NB4 (cell line): ENCODE measurements at places on chromosomes 5 and 9.

DNA sequence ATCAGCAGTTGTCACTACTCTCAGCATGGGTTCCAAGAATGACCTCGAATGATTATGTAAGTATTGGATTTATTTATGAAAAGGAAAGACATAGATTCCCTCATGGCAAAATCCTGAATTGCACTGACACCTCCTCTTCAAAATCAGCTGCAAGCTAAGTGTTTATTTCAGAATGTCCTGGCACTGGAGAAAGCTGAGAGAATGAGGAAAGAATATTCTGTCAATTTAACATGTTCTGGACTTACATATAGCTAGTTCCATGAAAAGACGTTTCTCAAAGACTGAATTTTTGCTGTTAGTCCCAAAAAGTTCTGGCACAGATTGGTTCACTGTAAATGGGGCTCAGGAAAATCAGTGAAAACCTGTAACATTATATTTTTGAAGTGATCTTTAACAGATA, 120.3 kb downstream of the NREP start:
- no peak for DNase-seq

DNA sequence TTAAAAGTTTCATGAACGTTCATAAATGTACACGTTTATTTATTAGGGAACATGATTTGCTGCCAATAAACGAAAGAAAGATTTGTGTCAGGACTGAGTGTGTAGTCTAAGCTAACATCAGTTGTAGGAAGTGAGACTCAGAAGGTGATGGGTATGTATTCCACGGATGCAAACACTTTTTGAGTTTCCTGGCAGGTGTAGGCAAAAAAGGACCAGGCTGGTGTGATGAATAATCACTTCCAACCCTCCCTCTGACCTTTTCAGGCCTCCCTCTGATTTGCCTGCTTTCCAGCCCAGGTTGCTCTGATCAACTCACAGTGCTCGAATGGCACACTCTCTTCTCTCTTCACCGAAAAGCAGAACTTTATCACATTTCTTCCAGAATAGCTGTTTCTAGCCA, 51.8 kb downstream of the BASP1 start:
- DNase-seq = no peak

- DNase-seq = no peak
These were observed 56.1 kb downstream of the ANKRD55 start for GRCh38 chr5:56176871-56177533.

GRCh38 chr9:27584931-27585330, 11.7 kb upstream of the C9orf72 start:
- no peak for DNase-seq

- DNase-seq = no peak
These were observed 72.8 kb downstream of the PRRT1B start for GRCh38 chr9:131618071-131618479.

GRCh38 chr9:92963831-92964606, 16.7 kb downstream of the FGD3 start:
- peak; percentile 91 for DNase-seq

- peak; percentile 56 for DNase-seq
These were observed at the start of gene STC2 for GRCh38 chr5:173327948-173328843. Gene STC2 (minus strand): TSS chr5:173328414. CDS start chr5:173328193, 221 bp downstream.

DNA sequence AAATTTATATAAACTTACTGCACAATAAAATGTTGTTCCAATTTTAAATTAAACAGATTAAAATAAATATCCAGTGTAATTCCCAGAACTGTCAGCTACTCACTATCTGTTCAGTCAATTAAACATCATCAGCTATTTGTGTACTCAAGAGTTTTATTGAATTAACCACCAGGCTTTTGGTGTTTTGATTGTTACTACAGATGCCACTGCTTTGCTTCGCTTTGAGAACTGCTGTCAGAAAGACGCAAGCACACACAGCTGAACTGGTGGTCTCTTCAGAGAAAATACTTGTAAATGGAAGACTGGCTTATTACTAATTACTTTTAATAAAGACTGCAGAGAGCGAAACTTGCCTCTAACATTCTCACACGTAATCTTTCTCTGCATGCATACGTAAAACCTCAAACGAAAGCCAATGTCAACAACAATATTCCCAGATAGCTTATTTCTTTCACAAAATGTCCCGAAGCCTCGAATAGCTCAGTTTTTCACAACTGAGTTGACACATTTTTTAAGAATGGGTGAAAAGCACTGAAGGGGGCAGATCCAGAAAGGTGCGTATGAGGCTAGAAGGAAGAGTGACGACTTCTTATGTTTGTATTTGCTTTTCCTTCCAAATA, 259.6 kb upstream of the RPS23 start:
- DNase-seq = no peak

DNA sequence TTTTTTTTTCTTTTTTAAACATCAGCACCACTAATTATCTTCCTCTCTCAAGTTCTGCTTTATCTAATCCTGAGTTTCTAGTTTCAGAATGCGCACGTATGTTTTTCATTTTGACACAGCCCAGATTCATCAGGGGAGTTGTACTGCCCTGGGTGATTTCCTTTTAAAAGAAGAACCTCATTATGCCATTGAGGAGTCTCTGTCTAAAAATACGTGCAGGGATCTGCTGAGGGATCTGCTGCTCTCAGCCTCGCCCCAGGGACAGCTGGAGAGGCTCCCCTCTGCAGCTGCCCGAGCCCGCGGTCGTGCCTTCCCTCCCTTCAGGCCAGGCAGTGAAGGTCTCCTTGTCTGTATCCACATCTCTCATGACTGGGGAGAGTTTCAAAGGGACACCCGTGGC, 273.1 kb downstream of the ARHGEF28 start:
- DNase-seq = no peak

- no peak for DNase-seq
These were observed 297.9 kb upstream of the PCSK5 start for GRCh38 chr9:75592586-75592985.

- no peak for DNase-seq
These were observed 79.8 kb downstream of the RGS7BP start for GRCh38 chr5:64585646-64586045.

DNA sequence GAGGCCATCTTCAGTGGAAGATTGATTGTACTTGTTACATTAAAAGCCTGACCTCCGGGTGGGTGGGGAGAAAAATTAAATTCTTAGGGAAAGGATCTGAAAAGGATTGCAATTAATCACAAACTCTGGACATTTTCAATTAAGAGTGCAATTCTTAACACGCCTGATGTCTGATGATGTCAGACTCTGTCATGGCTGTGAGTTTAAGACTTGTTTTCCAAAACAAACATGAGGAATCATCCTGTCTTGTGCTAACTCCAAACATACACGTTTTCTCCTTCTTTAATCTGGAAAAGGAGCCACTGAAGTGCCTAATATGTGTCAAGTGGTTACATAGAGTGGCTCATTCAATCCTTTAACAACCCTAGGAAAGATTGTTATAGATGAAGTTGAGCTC, 60.4 kb upstream of the SMIM23 start:
- no peak for DNase-seq

- DNase-seq = peak; percentile 85
These were observed 23.4 kb downstream of the SPACA9 start for GRCh38 chr9:132901858-132902831.

DNA sequence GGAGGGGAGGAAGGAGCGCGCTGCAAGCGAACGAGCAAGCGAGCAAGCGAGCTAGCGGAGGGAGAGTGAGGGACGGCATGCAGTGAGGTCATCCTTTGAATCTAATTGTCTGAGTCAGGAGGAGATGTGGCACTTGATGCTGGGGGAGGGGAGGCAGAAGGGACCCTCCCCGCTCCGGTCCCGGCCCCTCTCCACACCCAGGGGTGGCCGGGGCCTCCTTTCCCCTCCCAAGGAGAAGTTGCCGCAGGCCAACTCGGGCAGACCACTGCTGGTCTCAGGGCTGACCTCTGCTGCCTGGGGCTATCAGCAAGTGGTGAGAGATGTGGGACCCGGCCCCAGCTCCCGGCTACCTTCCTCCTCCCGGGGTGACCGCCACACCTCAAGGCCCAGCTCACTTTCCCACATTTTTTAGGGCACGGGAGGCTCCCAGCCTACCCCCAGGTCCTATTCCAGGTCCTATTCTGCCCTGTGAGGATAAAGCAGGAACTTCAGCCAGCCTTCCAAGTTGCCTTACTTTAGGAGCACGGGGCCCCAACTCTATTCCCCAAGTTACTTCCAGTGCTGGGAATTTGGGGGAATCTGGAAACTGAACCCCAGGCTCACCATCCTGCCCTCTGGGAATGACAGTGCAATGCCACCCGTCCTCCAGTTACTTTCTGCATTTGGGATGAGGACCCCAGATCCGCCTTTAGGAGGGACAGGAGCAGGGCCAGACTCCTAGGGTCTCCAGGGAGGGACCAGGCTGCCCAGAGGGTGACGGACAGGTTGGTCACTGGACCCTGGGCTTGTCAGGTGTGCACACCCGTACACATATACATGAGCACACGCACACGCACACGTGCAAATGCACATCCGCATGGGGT, 11.1 kb downstream of the CNTFR start:
- DNase-seq = peak; percentile 46

GRCh38 chr9:90299968-90300367, 342.7 kb downstream of the DIRAS2 start:
- DNase-seq = no peak

DNA sequence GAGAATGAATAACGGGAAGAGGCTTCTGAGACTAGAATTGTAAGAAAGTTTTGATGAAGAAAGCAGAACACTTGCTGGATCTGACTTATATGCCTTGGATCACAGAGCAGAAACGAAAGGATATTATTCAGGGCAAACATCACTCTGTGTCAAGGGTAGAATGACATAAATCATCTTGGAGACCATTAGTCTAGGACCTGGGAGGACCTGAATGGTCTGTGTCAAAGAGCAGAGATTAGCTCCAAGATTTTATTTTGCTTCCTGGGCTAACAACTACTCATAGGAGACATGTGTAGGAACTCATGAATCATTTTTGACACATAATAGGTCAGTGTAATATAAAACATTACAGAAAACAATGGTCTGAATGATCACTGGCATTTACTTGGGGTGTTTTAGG, 417.9 kb downstream of the SLCO4C1 start:
- DNase-seq = no peak

GRCh38 chr9:122988920-122989621, 44.4 kb upstream of the GPR21 start:
- no peak for DNase-seq

GRCh38 chr5:24364711-24365110, 280.1 kb downstream of the CDH10 start:
- no peak for DNase-seq

- DNase-seq = no peak
These were observed 118.0 kb upstream of the PCA3 start for GRCh38 chr9:76646249-76646648.

DNA sequence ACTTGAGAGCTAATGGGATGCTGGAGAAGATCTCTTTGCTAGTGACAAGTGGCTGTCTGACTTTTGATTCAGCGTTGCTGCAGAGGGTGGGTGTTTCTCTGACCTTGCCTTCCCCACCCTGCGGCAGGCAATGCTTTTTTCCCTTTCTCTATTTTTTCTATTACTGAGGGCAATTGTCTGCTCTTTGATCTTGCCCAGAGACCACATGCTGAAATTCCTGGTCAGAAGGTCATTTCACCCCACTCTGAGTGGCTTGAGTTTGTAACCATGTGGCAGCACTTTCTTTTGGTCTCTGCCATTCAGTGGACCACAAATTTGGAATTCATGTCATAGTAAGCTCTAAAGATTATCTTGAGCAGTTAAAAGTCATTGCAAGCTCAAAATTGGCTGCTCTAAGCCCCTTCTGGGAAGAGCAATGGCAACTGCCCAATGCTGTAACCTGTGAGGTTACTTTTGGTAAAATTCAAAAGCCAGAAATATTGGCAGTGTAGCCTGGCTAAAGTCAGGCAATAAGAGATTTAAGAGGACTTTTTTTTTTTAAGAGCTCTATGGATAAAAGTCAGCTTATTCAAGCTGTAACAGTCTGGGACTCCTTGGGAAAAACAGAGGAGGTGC, 30.4 kb upstream of the MTMR12 start:
- DNase-seq = no peak

- DNase-seq = peak; percentile 36
These were observed 2.3 kb upstream of the PAX5 start for GRCh38 chr9:37036371-37036775.

- DNase-seq = peak; percentile 59
These were observed 2.4 kb upstream of the SMC2 start for GRCh38 chr9:104091708-104092107.
